ENCODE measurements at places on chromosomes 4 and X.

GRCh38 chr4:178329226-178329872 is 887.1 kb upstream of the AGA start:
- no peak for DNase-seq

DNA sequence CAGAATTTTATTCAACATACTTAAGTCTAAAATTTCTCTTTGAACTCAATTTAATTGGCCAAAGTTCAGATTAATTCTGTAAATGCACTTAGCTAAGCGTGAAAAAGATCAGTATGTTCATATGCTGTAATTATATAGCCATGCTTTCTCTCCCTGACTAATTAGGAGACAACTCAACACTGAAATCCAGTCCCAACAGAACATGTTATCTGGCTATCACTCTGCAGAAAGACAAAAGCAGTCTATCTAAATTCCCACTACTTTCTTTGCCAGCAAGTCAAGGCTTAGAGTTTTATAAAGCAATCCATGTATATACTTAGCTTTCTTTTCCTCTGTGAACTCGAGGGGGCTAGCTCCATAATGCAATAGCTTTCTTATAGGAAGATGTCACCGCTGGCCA is 16.0 kb upstream of the USP46 start:
- no peak for DNase-seq

DNA sequence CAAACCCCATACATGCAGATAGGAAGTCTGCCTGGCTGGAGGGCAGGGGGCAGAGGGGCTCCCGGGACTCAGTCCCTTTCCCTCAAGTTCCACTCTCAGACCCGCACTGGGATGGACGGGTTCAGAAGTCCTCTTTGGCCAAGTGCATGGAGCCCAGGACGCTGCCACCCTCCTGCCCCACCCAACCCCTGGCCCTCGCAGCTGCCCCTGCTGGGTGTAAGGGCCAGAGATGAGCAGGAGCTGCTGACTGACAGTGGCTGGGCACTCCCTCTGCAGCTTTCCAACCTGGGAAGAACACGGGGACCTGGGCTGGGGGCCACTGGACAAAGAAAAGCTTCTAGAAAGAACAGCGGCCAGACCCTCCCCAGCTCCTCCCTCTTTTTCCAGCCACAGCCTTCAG is 3.4 kb downstream of the L1CAM start:
- DNase-seq = no peak

- DNase-seq = peak; percentile 28
These were observed 81.0 kb downstream of the ADGRA3 start for GRCh38 chr4:22434895-22435294.

DNA sequence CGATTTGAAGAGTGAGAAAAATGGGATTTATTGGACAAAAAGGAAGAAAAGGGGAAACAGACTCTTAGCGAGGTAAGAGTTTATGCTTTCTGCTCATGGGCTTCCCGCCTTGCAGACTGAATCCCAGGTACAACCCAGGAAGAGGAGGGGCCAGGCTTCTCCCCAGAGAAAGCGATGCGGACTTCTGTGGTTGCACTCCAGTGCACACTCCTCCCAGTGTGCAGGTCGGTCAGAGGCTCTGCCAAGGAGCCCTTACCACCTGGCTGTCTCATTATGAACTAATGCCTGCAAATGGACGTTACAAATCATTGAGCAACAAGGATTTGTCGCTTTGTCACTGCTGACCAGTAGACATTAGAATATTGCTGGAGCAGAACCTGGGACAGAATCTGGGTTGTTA is 39.9 kb upstream of the GLRA2 start:
- no peak for DNase-seq

DNA sequence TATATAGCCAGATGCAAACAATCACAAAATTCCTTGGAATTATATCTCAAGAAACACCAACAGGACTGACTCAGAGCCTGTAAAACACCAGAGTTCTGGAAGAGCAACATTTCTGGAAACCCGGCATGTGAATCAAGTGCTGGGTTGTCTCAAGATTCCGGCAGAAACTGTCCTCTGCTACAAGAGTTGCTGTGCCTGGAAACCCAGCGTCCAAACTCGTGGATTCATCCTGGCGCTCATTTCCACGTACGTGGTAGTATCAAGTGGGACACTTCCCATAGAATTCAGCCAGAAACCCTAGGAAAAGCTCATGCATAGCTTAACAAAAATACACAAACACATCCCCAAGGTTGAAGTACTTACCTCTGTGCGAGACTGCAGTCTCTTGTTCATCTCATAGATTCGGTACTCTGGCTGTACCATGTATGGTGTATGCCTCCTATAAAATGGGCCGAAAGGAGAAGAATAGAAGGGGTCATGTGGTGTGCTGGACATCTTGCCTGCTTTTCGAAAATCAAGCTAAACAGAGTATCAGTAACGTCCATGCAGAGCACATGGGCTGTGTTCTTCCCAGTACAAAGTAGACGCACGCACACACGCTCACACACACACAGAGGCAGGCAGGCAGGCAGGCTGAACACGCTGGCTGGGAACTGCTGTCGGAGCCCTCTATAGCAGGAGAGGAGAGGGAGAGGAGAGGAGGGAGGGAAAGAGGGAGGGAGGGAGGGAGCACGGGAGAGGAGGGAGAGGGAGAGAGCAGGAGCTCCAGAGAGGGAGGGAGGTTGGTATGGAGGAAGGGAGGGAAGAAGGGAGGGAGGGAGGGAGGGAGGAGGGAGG is at the start of gene LDB2:
TSS of gene LDB2 (minus strand) at position 655 of the 837 bp plus-strand sequence.
- DNase-seq = no peak

DNA sequence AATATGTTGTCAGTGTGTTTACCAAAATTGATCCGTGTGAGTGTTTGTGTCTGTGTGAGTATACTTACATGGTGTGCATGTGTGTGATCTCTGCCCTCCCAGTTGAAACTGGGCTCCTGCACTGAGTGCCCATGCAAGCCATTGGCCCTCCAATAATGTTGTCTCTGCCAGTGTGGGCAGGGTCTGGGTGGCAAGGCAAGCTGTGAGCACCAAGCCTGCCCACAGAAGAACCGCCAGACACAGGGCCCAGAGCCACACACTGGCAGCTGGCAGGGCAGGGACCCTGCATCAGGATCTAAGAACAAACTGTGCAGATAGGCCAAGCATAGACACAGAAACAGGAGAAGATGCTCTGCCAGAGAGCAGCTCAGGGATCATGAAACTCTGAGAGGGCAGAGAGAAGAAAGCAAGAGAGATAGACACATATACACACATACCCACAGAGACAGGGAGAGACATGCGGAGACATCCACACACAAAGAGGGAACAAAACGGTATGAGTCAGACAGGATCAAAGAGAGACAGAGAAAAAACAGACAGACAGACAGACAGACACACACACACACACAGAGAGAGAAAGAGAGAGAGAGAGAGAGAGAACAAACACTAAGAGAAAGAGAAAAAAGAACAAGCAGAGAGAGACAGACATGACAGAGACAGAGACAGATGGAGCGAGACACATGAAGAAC is 555.0 kb downstream of the MID1IP1 start:
- DNase-seq = no peak

- DNase-seq = no peak
These were observed 670.3 kb downstream of the IL1RAPL1 start for GRCh38 chrX:29257521-29257920.
